ENCODE measurements at places on chromosomes 2 and 18.
A peak's percentile ranks its signal among the peaks of the same experiment; 100 is the strongest.

GRCh38 chr2:27133905-27134780 lies at the start of gene PREB:
Gene PREB, minus strand, starts transcription at chr2:27134636. Its CDS starts 215 bp downstream, at chr2:27134421.
- DNase-seq: peak; percentile 99

- no peak for DNase-seq
Observed at GRCh38 chr2:513981-514706, 163.1 kb downstream of the TMEM18 start.

DNA sequence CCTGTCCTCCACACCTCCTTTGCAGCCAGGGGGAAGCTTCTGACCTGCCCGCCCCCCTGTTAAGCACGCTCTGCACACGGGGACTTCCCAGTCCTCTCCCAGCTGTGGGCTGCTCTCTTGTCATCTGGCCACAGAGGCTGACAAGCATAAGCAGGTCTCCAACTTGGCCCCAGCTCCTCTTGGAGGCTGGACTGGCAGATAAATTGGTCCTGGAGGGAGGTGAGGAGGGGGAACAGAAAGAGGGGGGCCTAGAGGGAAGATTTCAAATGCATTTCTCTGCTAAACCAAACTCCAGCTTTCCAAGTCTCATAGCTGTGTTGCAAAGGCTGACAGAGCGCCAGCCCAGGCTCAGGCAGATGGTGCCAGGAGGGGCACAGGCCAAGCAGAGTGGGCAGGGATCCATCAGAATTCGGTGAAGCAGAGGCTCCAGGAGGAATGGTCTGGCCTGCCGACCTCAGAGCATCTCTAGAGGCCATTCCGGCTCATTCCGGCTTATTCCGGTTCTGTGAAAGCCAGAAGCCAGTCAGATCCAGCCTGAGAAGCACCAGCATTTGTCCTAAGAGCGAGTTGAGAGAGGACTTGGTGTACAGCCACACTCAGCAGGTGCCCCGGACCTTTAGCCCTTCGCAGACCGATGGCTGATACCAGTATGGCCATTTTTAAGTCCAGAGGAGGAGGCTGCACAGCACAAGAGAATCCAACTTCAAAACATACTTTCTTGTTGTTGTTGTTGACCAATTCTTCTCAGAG lies 508.9 kb upstream of the MYT1L start:
- DNase-seq: no peak

DNA sequence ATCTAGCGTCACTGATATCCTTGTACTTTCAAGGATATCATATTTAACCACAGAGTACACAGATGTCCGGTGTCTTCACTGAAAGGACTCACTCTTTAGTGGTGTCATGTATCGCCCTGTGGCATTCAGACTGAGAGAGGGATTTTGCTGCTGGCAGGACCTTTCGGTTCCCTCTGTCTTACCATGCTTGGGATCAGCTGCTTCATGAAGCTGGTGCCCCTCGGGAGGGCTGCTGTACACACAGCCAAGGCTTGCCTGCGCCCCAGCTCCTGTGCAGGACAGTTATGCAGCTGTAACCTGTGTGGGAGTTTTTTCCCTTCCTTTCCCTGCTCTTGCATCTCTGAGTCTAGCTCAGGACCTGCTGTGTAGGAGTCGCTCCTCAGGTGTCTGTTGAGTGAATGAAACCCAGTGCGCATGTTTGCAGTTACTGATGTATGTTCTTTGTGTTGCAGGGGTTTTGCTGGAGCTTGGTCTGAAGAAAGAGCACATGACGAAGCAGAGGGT lies 64.4 kb downstream of the GREB1 start:
- DNase-seq: no peak

DNA sequence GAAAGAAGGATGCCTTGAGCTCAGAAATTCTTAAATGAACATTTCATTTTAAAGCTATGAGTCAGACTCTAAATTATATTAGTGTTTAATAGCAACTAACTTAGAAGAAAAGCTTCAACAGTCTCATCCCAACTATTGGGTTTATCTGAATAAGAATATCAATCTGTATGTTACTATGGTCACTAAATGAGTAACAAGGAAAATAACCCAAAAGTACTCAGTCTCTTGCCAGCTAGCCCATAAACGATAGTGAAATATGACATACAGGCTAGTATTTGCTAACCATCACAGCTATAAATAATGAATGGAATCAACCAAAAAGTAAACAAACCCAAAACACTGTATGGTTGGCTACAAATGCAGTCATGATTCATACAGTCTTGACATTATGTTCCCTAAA lies 174.9 kb downstream of the RAB3GAP1 start:
- no peak for DNase-seq

Data from stimulated activated CD4-positive, alpha-beta T cell treated with anti-CD3 and anti-CD28 coated beads, Interleukin-15, amount 100 ng/mL, for 1 hour (primary cell).